ENCODE measurements at places on chromosomes 3 and 15.

- DNase-seq: no peak
These were observed 358.7 kb downstream of the SQOR start for GRCh38 chr15:45993508-45993907.

DNA sequence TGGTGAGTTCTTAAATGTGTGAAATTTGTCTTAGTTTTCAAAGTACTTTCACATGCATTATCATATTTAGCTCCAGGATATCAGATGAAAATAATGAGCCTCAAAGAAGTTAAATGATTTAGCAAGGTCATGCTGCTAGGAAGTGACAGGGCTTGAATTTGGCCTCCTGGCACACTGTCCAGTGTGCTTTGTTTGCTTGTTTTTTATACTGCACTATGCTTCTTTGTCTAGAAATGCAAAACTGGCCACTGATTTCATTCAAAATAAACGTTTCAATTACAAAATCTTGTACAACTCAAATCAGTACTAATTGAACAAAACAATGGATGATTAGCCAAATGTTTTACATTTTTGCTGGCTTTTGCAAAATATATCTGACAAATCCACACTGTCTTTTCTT lies 583.3 kb upstream of the CBLB start:
- no peak for DNase-seq

- no peak for DNase-seq
These were observed 954 bp upstream of the MAPKBP1 start for GRCh38 chr15:41773332-41773728.

DNA sequence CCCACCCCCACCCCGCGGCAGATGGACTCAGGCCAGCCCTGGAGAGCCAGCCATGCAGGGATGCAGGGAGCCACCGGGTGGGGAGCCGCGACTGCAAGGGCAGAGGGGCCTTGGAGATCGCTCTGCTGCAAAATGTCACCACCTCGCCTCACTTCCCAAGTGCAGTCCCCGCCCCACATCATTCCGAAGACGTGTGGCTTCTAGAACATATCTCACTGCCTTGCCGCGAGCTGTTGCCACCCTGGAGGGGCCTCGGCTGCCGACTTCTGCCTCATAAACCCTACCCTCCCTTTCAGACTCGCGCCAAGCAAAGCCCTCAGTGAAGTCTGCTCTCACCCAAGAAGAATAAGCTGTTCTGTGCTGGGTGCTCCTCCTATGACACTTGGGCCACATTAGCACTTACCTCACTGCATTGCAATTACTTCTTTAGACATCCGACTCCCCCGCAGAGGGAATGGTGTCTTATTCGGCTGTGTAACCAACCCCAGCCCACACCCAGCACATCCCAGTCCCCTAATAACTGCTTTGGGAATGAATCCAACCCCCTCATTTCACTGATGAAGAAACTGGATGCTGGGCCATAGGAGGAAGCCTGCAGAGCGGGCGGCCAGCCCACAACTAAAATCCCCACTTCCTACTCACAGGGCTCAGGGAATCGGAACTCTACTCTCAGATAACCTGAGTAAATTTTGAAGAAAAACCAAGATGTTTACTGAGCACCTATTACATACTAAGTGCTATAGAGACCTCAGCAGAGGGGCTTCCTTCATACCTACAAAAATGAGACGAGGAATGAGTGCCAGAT lies 8.6 kb downstream of the TLE3 start:
- no peak for DNase-seq

DNA sequence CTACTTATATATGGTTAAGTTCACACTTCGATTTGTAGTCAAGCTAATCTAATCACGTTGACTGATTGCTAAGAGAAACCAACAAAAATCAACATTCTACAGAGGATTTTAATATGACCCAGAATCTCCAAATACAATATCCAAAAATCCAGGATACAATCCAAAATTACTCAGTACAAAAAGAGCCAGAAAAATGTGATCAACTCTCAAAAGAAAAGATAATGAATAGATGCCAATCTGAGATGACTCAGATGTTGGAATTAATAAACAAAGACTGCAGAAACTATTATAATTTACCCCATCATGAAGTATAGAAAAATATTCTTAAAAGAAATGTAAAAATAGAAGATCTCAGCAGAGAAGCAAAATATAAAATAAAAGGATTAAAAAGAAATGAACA lies 22.3 kb downstream of the HACL1 start:
- no peak for DNase-seq

DNA sequence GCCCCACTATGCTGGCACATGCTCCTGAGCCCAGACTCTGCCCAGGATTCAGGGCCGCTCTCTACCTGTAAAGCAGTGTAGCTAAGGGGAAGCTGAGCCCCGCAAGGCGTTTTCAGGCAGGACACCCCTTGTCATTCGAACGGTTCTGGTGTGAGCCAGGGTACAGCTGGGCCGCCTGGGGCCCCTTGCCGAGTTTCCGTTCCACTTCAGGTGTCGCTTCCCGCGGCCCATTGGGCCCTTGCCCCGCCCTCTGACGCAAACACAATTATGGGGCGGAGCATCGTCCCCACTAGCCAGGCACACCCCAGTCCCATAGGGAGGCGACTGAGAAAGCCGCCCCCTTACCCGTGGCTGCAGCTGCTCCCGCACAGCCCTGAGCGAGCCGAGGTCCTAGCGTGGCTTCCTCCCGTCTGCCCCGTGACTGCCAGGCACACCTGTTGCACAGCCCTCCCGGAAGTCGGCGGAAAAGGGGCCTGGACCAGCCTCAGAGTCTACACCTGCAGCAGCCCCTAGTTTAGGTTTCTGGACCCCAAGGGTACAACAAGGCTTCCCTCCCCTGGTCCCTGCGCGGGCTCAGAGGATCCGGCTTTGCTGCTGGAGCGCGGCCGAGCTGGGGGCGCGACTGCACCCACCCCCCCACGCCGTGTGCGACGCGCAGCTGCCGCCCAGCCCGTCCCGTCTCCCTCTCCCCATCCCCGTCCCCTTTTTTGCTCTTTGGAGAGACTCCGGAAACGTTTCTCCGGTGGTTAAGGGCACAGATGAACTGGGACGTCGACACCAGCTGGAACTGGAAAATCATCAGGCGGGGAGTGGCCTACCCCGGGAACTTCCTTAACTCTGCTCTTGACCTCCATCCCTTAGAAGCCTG lies at the start of gene PLSCR2:
Gene PLSCR2 (minus strand): TSS at position 412 of the 868 bp plus-strand sequence. CDS start 9,657 bp downstream, outside the sequence.
- peak; percentile 28 for DNase-seq

GRCh38 chr3:69855436-69856162 lies 116.3 kb downstream of the MITF start:
- DNase-seq: no peak

DNA sequence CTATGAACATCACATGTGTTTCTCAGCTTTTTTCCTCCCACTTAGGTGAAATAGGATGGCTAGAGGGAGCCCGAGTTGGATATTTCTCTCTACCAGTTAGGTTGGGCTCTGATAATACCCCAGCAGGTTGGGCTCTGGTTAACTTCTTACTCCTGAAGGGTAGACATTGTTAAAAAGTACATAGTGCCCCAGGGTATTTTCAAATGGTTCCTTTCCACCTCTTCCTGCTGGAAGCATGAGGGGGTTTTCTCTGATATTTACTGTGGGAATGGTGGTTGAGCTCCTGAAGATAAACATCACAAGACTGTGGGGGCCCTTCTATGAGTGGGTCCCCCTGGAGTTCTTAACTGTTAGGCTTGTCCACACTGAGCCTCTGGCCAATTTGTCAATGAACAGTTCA lies 36.1 kb upstream of the SPESP1 start:
- DNase-seq: no peak

DNA sequence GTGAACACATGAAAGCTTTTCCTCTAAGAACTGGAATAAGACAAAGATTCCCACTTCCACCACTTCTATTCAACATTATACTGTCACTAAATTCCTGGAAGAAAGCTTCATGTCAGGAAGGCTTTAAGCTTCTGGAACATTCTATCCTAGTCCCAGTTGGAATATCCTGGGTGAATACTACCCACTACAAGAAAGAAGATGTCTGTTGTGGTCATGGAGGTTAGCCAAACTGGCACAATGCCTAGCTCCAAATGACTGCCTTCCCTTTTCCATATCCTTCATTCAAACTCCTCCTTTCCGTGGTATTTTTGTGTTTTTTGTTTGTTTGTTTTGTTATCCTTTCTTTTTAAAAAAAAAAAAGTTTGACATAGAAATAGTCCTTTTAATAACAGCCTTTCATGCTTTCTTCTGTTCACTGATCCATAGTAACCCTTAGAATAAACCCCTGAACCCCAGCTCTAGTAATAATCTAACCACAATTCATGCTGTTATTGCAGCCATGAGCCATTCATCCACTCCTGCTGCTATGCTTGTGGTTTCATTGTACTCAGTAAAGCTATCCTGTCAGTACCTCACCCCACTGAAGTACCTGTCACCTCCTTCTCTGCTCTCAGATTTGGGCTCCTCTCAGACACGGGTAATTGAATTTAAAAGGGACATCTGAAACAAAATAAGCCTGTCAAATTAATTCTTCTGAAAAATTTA lies 447.5 kb downstream of the IGSF11 start:
- no peak for DNase-seq

DNA sequence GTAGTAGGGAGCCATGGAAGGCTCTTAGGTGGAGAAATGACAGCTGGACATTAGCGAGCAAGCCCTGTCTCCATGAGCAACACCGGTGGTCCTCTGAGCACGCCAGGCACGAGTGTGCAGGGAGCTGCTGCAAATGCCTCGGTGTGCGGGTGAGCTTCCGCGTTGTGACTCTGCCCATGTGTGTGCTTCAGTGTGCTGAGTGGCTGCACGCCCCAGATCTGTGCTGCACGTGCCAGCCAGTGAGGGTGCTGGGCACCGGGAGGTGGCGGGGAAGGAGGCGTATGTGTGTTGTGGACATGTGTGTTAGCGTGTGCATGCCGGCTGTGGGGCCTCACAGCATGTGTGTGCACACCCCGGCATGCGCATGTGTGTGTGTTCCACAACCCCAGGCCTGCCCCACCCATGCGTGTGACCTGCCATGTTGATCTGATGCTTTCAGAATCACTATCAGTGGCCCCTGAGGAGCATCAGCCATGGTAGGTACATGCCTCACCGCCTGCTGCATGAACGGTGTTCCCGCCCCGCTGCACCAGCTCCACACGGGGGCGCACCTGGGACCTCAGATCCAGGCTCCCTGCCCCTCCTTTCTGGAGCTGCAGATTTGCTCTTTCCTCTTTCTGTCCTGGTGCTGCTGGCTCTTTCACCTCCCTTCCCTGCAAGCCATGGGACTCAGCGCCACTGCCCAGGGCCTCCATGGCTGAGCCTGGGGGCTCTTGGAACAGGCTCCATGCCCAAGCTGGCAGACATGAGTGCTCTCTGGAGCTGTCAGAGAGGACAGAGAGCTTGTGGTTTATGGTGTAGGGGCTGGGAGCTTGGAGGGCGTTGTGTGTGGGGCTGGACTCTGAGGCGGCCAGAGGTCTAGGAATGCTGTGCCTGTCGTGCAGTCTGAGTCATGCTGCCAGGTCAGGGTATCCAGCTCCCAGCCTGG lies 169.4 kb downstream of the TBC1D2B start:
- peak; percentile 59 for DNase-seq

GRCh38 chr3:11499144-11499543 lies 144.6 kb downstream of the VGLL4 start:
- DNase-seq: no peak

DNA sequence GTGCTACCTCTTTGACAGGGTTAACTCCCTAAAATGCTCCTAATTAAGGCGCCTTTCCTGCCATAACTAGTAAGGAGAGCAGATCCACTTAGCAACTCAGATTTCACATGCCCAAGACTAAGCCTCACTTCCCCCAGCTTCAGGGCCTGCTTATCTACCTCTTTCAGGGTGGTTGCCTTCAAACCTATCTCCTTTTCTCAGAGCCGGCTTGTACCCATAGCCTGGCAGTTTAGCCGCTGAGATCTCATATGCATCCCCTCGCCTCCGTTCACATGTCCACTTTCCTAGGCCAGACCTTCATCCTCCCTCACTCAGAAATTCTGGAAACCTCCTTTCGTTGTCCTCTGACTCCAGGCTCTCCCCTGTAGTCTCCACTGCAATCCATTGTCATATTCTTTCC lies 1.0 kb upstream of the FSTL1 start:
- DNase-seq: no peak

DNA sequence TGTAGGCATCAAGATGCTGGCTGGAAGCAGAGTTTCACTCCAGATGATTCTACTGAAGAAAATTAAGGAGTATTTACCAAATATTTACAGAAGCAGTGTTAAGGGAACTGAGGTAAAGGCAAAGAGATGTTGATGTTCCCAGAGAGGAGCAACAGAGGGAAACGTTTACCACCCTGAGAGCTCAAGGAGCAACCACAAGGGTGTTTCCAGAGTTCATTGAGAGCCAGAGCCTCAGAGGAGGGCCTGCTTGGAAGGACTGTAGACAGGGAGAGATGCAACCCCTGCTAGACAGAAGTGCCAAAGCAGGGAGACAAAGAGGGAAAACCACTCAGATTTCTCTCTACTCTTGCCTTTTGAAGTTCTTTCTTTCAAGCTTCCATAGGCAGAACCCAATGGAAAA lies 474.5 kb downstream of the RBMS3 start:
- DNase-seq: no peak

DNA sequence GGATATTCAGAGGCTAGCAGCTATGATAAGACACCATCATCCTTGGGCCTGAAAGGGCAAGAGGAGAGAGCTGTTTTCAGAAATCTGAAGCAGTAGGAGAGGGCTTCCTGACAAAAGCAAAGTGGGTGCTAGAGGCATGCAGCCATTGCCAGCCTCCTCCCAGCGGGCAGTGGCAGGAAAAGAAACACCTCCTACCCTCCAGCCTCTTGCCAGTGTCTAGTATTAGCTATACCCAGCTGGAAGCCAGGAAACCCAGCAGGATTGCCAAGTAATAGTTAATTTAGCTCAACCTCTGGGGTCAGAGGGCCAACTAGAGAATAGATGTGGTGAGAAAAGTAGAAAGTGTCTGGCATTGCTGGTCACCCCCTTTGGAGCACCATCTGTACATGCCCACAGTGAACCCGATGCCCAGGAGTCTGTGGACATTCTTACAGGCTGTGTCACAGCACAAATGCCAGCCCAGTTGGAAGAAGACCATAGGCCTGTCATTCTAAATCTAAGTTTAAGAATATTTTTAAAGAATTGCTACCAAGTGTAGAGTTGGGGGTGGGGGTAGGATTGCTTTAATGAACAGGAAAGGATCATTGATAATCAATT lies 85.3 kb downstream of the HCN4 start:
- DNase-seq: no peak

- no peak for DNase-seq
These were observed 34.7 kb downstream of the NTRK3 start for GRCh38 chr15:88221836-88222235.

DNA sequence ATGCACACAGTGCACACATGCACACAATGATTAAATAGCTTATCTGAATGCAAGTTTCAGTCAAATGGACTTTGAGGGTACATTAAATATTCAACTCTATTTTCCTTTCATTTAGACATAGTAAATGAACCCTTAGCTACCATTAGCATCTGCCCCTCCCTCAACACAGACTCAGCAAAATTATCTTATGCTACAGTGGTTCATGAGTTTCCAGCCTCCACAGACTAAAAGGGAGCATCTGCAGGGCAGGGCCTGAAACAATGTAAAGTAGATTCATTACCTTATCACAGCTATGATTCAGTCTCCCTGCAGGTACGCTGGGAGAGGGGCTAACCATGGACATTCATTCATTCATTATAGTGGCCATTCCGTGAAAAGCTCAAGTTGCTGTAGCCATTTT lies 329.1 kb downstream of the VGLL3 start:
- DNase-seq: no peak

Measured in hematopoietic multipotent progenitor cell treated with erythropoietin and hydrocortisone succinate and interleukin-3 and kit ligand, for 17 days (in vitro differentiated cells).